Motor neuron (in vitro differentiated cells): ENCODE measurements at places on chromosomes 16 and 17. TPM values are rescaled to one million over a fixed set of nuclear protein-coding genes. Genes with fewer than 3 reads are reported as not detected.

PCGF2 gene
- 16.8 and 17.8 TPM in 2 replicates for total RNA-seq

KRT33A gene
- total RNA-seq: not detected in 2 replicates

DNA sequence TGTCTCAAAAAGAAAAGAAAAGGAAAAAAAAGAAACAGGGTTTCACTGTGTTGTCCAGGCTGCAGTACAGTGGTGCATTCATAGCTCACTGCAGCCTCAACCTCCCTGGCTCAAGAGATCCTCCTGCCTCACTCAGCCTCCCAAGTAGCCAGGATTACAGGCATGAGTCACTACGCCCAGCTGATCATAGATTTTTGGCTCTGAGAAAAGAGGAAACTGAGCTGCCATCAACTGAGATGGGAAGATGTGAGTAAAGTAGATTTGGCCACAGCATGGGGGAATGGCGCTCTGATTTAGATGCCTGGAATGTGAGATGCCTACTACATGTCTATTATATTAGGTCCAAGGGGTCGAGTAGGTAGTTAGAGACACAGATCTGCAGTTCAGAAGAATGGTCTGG lies 5.9 kb upstream of the NAGS start:
- ATAC-seq: no peak

DNA sequence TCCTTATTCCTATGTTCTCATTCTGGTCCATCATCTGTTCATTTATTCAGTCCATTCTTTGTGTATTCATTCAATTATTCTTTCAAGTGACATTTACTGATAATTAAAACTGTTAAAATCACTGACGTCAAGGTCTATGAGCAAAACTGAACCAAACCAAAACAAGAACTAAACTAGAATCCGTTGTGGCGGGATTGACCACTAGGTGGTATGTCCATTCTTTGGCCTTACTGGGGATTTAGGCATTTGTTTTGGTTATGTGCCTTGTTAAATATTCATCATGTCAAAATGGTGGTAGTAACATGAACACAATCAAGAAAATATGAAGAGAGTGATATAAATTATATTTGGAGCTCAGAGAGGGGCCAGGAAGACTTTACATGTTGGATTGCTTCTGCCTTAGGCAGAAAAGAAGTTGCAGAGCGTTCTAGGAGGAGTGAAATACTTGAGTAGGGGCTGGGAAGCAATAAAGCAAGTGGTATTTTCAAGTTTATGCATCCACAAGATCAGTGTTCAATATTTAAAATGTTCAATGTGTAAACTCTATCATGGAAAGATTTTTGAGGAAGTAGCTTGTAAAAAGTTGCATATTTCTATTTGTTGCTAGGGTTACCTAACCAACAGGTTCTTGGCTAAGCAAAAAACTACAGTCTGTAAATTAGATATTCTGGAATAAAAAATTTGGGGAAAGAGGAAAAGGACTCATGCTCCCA lies 129.0 kb downstream of the CDH13 start:
- no peak for ATAC-seq

DNA sequence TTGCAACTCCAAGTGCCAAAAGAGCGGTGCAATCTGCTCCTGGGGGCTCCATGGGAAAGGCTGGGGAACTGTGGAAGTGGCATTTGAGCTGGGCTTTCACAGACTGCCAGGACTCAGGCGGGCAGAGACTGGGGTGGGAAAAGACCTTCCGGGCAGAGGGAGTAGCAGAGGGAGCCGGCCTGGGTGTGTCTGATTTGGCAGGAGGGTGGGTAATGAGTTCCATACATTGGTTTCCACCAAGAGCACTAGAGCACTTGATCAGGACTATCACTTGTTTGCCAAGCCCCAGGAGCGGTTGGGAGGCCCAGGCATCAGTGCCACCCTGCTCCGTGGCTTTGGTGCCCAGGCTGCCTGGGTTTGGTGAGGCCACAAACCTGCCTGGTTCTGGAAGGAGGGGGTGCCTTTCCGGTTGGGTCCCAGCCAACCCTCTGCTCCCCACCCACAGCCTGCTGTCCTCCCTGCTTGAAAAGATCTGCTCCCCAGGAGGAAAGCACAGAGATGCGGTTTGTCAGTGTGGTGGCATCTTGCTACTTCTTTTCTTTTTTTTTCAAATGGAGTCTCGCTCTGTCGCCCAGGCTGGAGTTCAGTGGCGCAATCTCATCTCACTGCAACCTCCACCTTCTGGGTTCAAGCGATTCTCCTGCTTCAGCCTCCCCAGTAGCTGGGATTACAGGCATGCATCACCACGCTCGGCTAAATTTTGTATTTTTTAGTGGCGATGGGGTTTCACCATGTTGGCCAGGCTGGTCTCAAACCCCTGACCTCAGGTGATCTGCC lies 3.5 kb upstream of the TRIM47 start:
- no peak for ATAC-seq

PRAC1 gene
- total RNA-seq: not detected in 2 replicates
